ENCODE measurements at places on chromosomes 3 and 15. TPM values are rescaled to one million over a fixed set of nuclear protein-coding genes. Genes with fewer than 3 reads are reported as not detected.

Gene SH2D7
- total RNA-seq: not detected

Gene THRB
- 0.84 TPM for total RNA-seq

Gene EPHB3
- 6.7 TPM for total RNA-seq

Gene IQCF5
- not detected for total RNA-seq

Gene CLDN16
- total RNA-seq: not detected

Gene PRR20G
- not detected for total RNA-seq

Gene TMEM158
- 4.3 TPM for total RNA-seq

Gene GOLGA6L10
- total RNA-seq: 0.23 TPM

Gene PTH1R
- not detected for total RNA-seq

Gene COL8A1
- 56.4 TPM for total RNA-seq

Data from hair follicular keratinocyte (primary cell).